ENCODE measurements at places on chromosomes 4 and X. TPM values are rescaled to one million over a fixed set of nuclear protein-coding genes. Genes with fewer than 3 reads are reported as not detected.

BANK1 gene
- total RNA-seq, result 0.35 TPM

- DNase-seq, result no peak
Observed at GRCh38 chrX:111040377-111041017, 55.5 kb upstream of the PAK3 start.

DNA sequence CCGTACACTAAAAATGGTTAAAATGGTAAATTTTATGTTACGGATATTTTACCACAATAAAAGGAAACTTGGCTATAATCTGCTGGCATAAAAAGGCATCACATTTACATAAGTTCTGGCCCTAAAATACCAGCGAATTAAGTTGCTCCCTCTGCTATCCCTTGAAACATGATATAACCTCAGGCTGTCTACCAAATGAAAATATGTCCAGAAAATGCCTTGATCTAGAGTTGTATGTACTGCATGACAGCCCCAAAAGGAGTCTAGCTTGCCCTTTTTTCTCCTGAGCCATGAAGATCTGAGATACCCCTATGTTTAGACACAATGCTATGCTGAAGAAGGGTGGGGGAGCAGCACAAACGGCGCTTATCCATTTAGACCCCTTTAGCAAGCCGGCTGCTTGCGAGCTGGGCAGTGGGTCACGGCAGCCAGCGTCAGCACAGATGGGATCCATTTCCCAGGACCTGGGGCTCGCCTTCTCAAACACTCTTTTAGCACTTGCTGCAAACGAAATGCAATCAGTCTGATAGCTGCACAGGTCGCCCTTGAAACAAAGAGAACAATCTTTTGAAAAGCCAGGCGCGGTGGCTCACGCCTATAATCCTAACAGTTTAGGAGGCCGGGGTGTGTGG is 77.0 kb downstream of the AFAP1 start:
- DNase-seq, result no peak

GRCh38 chrX:63613531-63614028 is 171.4 kb downstream of the ARHGEF9 start:
- DNase-seq, result no peak

- no peak for DNase-seq
Observed at GRCh38 chrX:52811065-52811625, at the start of gene XAGE5. XAGE5 (plus strand) TSS chrX:52811287; CDS start chrX:52812567, 1,280 bp downstream.
